ENCODE measurements at places on chromosomes 3 and 15.

- DNase-seq, result no peak
Measured at GRCh38 chr3:133703915-133704314, 42.2 kb upstream of the TOPBP1 start.

DNA sequence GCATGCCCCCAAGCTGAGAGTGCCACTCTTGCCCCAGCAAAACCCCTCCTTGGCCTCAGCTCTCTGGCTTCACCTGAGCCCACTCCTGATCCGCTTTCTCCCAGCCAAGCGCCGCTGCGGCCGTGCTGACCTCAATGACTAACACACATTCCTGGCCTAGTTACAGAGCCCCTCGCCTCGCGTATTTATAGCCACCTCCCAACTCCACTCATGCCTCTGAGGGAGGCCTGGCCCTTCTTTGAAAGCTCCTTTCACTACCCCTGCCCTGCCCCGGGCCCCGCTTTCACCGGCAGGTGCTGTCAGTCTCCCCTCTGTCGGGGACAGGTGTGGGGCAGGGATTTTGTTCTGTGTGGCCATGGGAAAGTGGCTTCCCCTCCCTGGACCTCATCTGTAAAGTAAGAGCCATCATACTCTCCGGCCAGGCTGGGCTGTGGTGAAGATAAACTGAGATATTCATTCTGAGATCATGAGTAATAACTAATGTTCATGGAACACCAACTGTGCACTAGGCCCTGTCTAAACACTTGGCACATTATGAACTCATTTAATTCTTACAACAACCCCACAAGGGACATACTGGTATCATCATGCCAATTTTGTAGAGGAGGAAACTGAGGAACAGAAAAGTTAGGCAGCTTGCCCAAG lies 13.2 kb upstream of the ATP2B2 start:
- no peak for DNase-seq

DNA sequence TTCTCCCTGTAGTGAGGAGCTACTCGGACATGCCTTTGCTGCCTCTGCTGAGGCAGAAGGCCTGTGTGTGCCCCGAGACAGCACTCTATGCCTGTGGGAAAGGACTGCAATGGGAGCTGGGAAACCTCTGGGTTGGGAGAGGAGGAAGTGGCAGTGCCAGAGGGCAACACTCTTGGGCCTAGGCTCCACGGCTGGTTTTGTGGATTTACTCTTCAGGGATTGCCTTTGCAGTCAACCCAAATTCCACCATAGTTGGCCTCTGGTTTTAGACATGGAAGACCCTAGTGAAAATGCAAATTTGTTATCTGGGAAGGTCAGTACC lies 46.8 kb downstream of the ITGA11 start:
- DNase-seq, result no peak

GRCh38 chr15:76328958-76329357 lies 7.6 kb upstream of the ISL2 start:
- DNase-seq, result no peak

DNA sequence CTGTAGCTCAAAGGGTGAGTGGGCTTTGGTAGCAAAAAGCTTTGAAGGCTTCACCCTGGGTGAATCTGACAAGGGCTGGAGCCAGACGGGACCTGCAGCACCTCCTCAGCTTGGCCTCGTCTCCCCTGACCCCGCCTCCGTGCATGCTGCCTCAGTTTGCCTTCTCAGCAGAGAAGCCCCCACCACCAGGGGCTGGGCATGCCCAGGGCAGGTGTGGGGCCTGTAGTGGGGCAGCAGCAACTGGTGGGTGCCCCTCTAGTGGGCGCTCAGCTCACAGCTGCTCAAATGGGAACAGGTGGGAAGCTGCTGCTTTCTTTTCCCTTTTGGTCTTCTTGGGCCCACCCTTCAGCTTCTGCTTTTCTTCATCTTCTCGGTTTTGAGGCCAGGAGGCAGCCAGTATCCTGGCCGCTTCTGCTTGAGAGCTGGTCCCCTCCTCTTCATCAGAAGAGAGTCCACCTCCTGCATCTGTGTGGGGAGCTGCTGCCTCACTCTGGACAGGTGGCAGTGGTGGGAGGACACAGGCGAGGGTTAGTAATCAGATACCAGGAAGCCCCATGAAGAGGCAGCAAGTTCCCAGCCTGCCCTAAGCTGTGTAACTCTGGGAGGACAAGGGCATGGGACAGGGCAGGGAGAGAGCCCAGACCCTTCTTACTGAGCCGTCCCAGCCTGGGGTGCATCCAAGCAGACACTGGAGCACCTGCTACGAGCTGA lies 21.0 kb downstream of the TMEM43 start:
- no peak for DNase-seq
